M059J (cell line): ENCODE measurements at places on chromosomes 16 and 17. TPM values are rescaled to one million over a fixed set of nuclear protein-coding genes. Genes with fewer than 3 reads are reported as not detected.

PRDM7 gene
- total RNA-seq = not detected in 2 replicates

GRCh38 chr17:17849845-17850373, 13.1 kb upstream of the SREBF1 start:
- DNase-seq = peak; percentile 84

TNFRSF13B gene
- not detected in 2 replicates for total RNA-seq

PMFBP1 gene
- 0.30 and 1.0 TPM in 2 replicates for total RNA-seq

DNA sequence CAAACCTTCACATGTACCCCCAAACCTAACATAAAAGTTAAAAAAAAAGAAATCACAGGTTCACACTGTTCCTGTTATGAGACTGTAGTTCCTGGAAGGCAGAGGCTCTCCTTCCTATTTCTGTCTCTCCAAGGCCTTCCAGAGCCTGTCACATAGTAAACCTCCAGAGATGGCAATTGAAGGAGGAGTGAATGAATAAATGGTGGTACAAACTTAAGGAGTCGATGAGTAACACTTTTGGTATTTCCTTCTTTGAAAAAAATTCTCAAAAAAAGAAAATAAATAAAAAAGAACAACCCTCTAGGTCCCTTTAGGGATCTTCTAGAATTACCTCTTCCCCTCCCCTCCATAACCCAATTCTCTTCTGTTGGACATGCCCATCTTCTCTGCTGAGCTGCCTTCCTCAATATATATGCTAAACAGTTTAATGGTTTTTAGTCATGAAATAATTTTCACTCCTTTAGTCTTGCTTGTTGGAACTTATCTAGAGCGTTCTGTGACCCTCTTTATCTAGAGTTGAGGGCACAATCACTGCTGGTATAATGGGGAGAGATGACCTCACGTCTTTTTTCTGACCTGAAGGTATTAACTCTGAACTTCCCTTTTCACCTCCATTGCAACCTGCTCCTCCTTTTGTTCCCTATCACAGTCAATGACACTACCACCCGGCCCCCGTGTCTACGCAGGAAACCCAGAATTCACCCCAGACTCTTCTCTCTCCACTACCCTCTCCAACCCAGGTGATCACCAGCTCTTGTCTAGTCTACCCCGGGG, 1.7 kb upstream of the TAF15 start:
- peak; percentile 72 for DNase-seq

CFDP1 gene
- total RNA-seq = 91.3 and 111 TPM in 2 replicates

GRCh38 chr17:64056269-64057005, 36.0 kb upstream of the ICAM2 start:
- no peak for DNase-seq

CES1 gene
- 2.2 and 2.4 TPM in 2 replicates for total RNA-seq

C17orf50 gene
- not detected in 2 replicates for total RNA-seq

DNA sequence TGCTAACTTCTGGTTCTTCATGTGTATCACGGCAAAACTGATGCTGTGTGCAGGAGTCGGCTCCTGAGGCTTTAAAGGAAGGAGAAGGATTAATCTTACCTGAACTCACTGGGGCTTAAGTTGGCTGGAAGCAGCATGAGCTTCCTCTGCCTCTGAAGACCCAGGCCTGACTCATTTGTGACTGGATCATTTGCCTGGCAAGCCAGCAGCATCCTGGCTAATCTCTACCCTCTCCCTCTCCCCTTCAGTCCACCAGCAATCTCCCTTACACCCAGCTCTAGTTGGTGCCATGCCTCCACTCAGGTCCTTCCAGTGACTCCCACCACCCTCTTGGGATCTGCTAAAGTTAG, 150.3 kb downstream of the IRX3 start:
- peak; percentile 69 for DNase-seq

DNA sequence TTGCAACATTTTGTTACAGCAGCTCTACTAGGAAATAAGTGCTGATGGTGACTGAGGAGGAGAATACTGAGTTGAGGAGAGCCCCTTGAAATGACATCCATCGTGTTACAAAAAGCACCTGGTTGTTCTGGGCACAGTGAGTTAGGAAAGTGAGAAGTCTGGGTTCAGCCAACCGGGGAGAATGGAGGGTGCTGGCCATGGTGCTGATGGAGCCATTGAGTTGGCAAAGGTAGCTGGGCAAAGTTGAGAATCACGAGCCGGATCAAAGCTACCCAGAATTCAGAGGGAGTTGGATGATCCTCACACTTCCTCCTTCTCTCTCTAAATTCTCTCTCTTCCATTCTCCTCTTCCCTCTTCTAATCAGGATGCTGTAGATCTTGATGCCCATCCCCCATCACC, 35.0 kb upstream of the ASIC2 start:
- peak; percentile 2 for DNase-seq

GRCh38 chr17:17609121-17609520, 17.6 kb upstream of the PEMT start:
- DNase-seq = no peak

DNA sequence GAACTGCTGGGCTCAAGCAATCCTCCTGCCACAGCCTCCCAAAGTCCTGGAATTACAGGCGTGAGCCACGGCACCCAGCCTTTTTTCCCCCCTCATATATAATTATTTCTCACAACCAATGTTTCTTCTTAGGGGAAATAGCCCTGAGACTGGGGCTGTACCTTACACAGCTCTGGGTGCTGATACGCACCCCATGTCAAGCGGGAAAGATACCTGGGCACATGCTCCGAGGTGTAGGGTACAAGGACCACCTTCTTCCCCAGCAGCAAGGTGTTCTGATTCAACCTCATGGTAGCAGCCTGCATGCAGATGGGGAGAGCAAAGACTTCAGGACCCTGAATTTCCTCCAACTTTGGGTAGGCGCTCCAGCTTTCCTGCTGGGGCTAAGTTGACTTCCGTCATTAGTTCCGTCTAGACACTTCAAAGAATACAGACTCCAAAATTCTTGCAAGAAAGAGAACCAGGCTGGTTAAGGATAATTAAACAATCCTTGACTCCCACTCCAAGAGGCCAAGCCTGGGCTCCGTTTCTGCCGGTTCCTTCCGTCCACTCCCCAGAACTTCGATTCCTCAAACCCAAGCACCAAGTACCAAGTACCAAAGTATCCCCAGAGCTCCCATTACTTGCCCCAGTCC, 619 bp downstream of the NAT9 start:
- DNase-seq = no peak

TEX2 gene
- 13.4 and 22.6 TPM in 2 replicates for total RNA-seq

GRCh38 chr17:77444984-77445759, 304.4 kb downstream of the SEC14L1 start:
- DNase-seq = peak; percentile 19

DNA sequence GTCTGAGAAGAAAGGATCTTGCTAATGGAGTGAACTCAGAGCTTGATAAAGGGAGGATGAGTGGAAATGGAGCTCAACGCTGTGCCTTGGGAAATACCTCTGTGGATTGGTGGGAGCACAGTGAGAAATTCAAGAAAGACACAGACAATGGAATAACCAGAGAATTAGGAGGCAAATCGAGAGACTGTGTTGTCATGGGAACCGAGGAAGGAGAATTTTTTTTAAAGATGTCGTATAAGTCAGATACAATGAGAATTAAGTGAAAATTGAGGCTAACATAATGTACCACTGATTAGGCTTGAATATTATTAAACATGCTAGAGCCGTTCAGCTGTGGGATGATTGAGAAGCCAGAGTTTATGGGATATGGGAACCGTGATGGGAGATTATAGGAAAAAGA, 134.2 kb downstream of the PRKCA start:
- DNase-seq = no peak

SMCR8 gene
- 9.8 and 14.7 TPM in 2 replicates for total RNA-seq

CSH1 gene
- total RNA-seq = not detected in 2 replicates
